Caco-2 (cell line): ENCODE measurements at places on chromosomes 16 and 17. TPM values are rescaled to one million over a fixed set of nuclear protein-coding genes. Genes with fewer than 3 reads are reported as not detected.

Gene MEOX1
- total RNA-seq: 0.72 and 1.7 TPM in 2 replicates

Gene SLFN13
- total RNA-seq: not detected in 2 replicates

- H3K36me3 ChIP-seq: no peaks in the 10 kb centered on the region
- DNase-seq: no peak
Observed at GRCh38 chr16:30184096-30184890, 891 bp downstream of the CORO1A start.

Gene FGF11
- 0.91 and 1.3 TPM in 2 replicates for total RNA-seq

Gene TXNL4B
- total RNA-seq: 17.9 and 18.4 TPM in 2 replicates

GRCh38 chr17:42113293-42114069 is 967 bp upstream of the DHX58 start:
- no peak overlapping the region for H3K4me3 ChIP-seq
- no peak overlapping the region for H3K27ac ChIP-seq
- DNase-seq: no peak
- no peaks in the 10 kb centered on the region for H3K27me3 ChIP-seq
- H3K4me1 ChIP-seq: no peaks in the 10 kb centered on the region
- H3K36me3 ChIP-seq: no peaks in the 10 kb centered on the region; the same call in none of the 2 replicates

DNA sequence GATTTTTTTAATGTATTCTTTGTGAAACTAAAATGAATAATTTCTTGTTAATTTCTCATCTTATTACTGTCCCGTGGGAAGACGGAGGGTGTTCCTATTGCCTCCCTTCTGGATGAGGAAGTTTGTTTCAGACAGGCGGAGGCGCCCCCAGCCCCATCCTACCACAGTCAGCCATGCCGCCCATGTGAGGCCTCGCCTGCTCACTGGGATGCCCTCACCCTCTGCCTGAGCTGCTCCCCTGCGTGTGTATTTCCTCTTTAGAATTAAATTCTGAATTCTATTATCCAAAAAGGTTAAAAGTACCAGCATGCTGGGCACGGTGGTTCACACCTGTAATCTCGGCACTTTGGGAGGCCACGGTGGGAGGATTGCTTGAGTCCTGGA is 14.0 kb downstream of the KCTD2 start:
- no peak for DNase-seq
- no peak overlapping the region for H3K27ac ChIP-seq
- no peaks in the 10 kb centered on the region for H3K27me3 ChIP-seq
- peaks cover 5% of the 10 kb centered on the region for H3K36me3 ChIP-seq
